KBM-7 (cell line): ENCODE measurements at places on chromosomes 16 and 17.

DNA sequence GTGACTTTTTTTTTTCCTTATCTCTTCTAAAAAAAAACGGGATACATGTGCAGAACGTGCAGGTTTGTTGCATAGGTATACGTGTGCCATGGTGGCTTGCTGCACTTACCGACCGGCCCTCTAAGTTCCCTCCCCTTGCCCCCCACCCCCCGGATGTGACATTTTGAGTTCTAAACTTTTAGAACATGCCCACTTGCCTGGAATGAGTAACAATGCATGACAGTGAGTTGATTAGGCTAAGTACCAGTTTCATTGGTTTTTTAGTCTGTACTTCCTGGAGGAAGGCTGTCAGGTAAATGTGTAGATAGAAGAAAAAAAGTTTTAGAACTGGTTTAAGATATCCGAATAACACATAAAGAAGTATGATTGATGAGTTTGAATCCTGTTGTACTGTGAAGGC, 4.0 kb downstream of the BPTF start:
- DNase-seq: peak; percentile 52

DNA sequence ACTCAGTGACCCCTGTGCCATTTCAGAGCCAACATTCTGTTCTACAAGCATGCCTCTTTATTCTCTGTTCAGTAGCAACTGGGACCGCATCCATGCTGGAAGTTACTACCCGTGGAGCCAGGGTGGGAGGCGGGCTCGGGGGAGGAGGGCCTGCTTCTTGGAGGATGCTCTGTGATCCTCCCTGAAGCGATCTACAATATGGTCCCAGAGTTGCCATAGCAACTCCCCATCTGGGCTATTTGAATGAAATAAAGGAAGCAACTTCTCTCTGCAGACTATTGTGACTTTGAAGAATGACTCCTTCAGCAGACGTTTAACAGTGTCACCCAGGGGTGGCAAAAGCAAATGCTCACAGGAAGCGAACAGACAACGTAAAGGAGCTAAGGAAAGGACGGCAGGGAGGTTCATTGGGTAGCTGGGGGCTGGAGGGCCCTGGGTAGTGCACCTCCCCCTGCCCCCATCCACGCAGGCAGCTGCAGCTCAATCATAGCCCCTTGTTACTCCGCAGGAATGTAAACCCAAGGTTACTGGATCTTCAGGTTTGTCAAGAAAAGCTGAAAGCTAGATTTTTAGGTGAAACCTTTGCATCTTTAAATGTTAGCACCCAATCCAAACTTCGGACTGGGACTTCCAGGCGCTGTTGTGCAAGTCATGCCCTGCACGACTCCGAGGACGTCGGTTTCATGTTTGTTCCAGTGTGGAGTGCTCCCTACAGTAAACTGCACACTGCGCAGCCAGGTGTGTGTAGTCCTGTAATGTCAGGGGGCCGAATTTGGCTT, 51.1 kb upstream of the MEAK7 start:
- DNase-seq: peak; percentile 25

- no peak for DNase-seq
These were observed 208.3 kb upstream of the WSCD1 start for GRCh38 chr17:5861854-5862253.

DNA sequence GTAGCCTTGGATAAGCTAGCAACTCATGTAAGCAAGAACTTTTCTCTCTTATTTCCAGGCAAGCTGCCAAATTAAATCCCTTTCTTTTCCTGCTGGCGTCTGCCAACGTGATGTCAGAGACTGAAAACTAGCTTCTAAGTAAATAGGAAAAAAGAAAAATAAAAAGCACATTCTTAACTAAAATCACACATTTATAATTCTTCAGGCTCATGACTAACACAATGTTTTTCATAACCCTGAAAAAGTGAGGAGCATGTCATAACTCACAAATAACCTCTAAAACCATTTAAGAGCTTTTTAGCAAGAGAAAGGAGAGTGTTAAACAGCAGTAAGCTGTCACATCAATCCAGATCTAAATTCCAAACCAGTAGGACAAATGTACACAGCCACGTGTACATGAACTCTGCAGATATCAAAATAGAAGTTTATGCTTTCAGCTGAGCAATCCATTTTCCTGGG, 110.0 kb downstream of the N4BP1 start:
- no peak for DNase-seq

- no peak for DNase-seq
These were observed 129.1 kb downstream of the MYO1D start for GRCh38 chr17:32747856-32748255.
